Renal pelvis (tissue), 12 donors: ENCODE measurements at places on chromosomes 11 and 22. TPM values are rescaled to one million over a fixed set of nuclear protein-coding genes. Genes with fewer than 3 reads are reported as not detected.

The IFITM5 gene
- polyA plus RNA-seq = 0.87 TPM

The ZNF214 gene
- polyA plus RNA-seq = 12.6 TPM

The HMOX1 gene
- 38.1 TPM for polyA plus RNA-seq

DNA sequence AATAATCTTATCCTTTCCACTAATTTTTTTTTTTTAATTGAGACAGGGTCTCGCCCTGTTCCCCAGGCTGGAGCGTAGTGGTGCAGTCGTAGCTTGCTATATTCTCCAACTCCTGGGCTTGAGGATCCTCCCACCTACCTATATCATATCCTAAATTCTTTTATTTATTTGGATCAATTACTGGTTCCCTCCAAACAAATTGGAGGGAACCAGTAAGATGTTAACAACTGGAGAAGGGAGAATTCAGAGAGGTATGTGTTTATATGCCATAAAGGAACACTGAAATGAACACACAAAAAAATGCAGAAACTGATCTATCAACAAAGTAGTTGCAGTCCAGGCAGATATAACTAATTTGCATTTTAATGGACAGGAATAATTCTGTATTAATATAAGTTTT lies 63.6 kb downstream of the ATXN10 start:
- DNase-seq = no peak

DNA sequence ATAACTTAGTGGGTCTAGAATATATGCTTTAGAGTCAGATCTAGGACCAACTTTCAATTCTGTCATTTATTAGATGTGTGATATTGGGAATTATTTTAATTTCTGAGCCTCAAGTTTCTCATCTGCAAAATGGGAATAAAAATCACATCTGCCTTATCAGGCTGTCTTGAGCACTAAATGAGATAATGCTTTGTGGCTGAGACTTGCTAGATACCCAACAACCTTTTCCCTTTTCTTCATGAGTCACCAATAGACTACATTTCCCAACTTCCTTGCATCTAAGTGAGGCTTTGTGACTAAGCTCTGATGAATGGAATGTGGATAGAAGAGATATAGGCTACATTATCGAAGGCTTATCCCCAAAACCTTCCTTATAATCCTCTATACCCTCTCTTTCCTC lies 220.7 kb upstream of the SESN3 start:
- no peak for DNase-seq

The TSPAN18 gene
- polyA plus RNA-seq = 59.9 TPM

DNA sequence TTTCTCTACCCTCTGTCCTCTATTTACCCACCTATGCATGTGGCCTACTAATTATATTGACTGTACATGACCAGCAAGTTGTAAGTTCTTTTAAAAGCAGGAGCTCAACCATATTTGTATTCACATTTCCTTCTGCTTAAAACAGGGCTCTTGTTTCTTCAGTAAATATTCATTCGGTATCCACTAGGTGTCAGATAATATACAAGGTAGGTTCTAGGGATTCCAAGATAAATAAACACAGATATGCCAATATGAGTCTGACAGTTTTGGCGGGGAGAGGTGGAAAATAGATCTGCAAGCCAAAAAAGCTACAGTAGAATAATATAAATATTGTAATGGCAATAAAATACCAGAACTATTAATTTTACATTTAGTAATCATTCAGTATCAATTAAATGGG lies 15.3 kb upstream of the RAB30 start:
- DNase-seq = no peak

DNA sequence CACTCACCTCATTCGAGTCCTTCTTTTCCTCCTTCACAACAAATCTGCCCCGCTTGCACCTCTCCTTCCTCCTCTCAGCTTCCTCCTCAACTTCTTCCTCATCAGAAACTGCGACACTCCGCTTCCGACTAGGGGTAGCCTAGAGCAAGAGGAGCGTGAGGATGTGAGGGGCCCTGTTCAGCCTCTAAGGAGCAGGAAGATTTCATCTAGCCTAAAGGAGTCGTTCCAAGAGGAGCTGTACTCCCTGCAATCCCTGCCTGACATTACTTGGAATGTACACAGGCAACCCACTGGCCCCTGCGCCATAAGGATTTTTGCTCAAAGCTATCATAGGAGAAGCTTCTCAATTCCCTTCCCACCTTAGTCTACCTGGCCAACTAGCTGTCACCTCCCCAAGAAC lies 34.5 kb downstream of the MORC2 start:
- no peak for DNase-seq

The APLNR gene
- polyA plus RNA-seq = 95.0 TPM

The APOA4 gene
- not detected for polyA plus RNA-seq

DNA sequence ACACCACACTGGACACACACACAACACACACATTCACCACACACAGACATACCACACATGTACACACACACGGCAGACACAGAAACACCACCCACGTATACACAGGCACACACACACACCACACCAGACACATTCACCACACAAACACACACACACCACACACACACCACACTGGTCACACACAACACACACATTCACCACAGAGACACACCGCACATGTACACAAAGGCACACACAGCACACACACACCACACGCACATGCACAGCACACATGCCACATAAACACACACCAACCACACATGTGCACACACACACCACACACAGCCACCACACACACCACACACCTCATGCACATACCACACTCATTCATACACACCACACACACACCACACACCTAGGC lies 84.2 kb upstream of the PRR5 start:
- no peak for DNase-seq

The HEPHL1 gene
- not detected for polyA plus RNA-seq

GRCh38 chr11:88619656-88620385 lies 282.3 kb upstream of the CTSC start:
- no peak for DNase-seq

The KRTAP5-8 gene
- polyA plus RNA-seq = 0.71 TPM

The C11orf86 gene
- polyA plus RNA-seq = not detected

The APOL4 gene
- 10.2 TPM for polyA plus RNA-seq

The SHISAL1 gene
- polyA plus RNA-seq = 1.9 TPM
